ENCODE measurements at places on chromosomes 11 and 22. TPM values are rescaled to one million over a fixed set of nuclear protein-coding genes. Genes with fewer than 3 reads are reported as not detected.

Gene NXPE1
- total RNA-seq: not detected

Gene RFPL3
- not detected for total RNA-seq

Gene CDC42EP2
- total RNA-seq: 24.8 TPM

Gene MMP1
- total RNA-seq: 8.7 TPM

Gene RAG1
- 1.3 TPM for total RNA-seq
